T-helper 22 cell (primary cell): ENCODE measurements at places on chromosomes 6 and 20.

GRCh38 chr6:100078509-100078908 is 84.5 kb upstream of the MCHR2 start:
- no peak for DNase-seq

- no peak for DNase-seq
These were observed 242.1 kb downstream of the GJA1 start for GRCh38 chr6:121677571-121677970.

GRCh38 chr6:134410541-134410940 is 92.6 kb upstream of the SGK1 start:
- no peak for DNase-seq

GRCh38 chr6:87279196-87279595 is 43.2 kb upstream of the SMIM8 start:
- no peak for DNase-seq

- no peak for DNase-seq
These were observed 39.8 kb upstream of the CST7 start for GRCh38 chr20:24909086-24909780.

DNA sequence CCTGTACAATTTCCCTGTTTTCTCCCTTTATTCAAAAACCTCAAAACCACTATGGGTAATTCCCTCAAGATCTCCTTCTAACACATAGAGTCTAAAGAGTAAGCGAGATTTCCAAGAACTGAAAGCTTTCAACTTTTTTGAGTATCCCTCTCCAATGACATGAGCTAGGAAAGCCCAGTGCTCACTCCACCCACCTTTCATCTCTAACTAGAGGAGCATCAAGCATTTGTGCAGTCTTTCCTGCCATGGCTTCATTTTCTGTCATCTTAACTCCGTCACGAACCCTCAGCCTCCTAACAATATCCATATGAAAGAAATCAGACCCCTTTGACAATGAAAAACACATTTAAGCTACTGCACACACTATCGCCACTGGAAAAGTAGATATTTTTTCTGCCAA is 91.9 kb upstream of the SUPT3H start:
- no peak for DNase-seq

DNA sequence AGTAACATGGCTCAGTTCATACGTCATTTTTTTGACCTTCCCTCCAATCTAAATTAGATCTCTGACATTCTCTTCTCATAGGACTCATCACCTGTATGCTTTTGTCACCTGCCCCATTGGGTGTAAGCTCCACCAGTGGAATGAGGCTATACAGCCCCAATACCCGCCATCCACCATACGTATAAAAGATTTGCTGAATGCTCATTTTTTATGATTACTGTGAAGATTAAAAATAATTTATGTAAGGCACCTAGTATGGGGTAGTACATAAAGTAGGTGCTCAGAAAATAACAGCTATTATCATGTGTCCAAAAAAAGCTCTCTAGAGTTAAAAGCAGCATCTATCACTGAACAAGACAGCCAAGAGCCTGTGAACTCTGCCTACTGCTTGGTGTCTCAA is 24.1 kb downstream of the NCOA5 start:
- no peak for DNase-seq

- no peak for DNase-seq
These were observed 136.3 kb downstream of the CFAP61 start for GRCh38 chr20:20188647-20189046.

GRCh38 chr20:45254383-45255262 is at the start of gene SLPI:
Gene SLPI (minus strand): TSS chr20:45254564. CDS start chr20:45254543, 21 bp downstream.
- no peak for DNase-seq

DNA sequence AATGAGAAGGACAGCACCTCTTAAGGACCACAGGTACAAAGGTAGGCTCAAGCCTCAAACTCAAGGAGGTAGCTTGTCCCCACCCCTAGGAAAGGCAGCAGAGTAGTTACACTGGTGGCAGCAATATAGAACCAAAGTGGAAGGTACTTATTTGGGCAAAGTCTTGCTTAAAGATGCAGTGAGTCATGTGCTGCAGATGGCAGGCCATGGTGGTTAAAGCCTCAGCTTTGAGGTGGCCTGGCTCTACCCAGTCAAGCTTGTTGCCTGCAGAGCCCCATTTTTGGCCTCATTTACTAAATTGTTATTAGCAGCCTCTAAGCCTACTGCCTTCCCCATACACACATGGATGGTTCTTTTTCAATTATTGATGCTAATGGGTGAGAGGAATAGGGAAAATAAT is 146.0 kb downstream of the ELOVL4 start:
- no peak for DNase-seq

- DNase-seq = no peak
These were observed 15.7 kb downstream of the PAQR8 start for GRCh38 chr6:52377538-52378221.

DNA sequence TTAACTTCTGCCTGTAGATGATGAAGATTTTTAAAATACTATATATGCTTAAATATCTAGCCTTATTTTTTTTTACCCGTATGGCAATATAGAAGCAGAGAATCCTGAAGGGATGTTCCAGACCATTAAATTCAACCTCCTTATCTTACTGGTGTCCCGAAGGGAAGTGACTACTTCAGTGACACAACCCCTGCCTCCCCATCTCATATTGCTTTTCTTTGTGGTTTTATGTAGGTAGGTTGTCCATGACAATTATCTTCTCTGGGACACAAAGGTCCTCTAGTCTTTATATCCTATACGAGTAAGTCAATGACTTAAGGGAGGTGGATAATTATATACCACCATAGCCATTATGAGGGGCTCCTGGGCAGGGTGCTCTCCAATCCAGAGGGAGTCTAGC is 57.4 kb upstream of the EMILIN3 start:
- no peak for DNase-seq

DNA sequence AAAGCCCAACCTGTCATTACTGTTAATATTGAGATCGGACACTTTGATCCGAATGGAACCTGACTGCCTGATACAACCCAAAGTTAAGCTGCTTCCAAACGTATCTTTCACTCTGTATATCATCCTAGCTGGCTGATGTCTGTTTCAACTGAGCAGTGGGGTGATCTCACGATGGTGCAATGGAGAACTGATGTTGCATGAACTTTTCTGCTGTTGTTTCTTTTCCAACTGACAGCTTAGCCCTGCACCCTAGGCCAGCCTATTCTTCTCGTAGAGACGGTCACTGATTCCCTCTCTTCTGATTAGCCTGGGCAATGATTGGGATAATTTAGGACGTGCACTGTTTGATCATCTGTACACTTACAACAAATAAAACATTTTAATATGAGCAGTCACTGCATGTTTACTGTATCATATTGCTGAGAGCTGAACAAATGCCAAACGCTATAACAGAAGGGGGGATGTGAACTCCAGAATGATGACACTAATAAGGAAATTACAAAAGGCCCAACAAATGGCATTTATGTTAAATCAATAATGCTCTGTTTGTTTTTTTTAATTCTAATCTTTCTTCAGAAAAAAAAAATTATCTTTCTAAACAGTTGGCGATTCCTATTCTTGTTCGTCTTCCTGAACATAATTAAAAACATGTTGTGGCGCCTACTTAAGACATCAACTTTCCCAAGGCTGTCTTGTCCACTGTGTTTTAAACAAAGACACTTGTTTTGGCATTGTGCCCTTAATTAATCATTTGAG is 184.8 kb downstream of the ZNF217 start:
- DNase-seq = no peak

GRCh38 chr6:140784573-140784972 is 1348.2 kb upstream of the GJE1 start:
- no peak for DNase-seq

DNA sequence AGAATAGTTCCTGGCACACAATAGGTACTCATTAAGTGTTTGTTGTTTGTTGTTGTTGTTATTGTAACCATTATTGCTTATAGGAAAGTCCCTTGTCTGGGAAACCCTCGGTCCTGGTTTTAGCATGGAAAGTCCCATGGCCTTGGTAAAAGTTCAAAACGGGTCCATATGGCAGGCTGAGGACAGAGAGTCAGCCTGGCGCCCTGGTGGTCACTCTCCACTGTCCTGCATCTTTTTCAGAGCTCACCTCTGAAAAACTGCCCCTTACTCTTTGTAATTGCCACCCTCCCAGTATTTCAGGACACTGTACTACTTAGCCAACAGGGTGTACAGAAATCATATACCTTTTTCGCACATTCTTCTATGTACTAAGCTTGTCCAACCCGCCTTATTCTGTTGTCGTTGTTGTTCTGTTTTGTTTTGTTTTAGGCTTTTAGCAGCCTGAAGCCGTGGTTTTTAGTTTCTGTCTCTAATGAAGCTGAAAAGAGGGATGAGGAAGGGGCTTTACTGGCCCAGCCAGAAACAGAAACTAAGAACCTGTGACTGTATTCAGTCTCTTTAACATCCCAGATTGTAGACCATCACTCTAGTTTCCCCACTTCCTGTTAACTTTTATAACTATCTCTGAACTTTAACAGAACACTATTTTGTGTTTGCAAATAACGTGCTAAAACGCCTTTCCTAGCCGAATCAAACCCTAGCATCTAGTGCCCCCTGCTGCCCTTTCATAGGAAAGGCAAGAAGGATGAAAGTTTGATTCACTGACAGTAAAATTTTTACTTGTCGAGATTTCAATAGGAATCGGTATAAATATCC is 7.6 kb upstream of the TMEM14A start:
- peak; percentile 25 for DNase-seq
